ENCODE measurements at places on chromosomes 4 and X.

- no peak for DNase-seq
Observed at GRCh38 chr4:112704991-112705845, 68.3 kb downstream of the LARP7 start.

DNA sequence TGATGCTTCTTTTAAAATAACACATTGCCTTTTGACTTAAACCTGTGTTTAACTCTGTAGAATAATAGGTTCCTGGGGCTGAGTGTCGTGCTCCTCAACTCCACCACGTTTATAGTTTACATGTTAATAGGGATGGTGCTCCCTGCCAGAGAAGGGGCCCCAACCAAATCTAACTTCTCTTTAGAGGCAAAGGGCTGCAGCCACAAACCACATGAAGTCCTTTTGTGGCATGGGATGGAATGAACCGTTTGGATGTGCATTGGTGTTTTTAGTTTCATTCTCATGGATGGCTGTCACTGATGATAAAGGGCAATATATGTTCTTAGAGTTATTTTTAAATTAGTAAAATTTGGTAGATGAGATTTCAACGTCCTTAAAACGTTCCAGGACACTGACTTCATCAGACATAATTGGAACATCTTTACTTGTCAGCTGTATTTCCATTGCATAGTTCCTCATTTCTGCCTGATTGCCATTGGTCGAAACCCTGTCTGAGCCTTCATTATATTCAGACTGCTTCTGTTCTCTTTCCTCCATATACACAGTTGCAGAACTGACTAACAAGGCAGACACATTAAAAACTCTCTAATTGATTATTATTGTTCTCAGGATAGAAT lies 60.4 kb upstream of the HPF1 start:
- no peak for DNase-seq

- DNase-seq: no peak
Observed at GRCh38 chrX:150648296-150648940, 44.8 kb upstream of the MTMR1 start.

DNA sequence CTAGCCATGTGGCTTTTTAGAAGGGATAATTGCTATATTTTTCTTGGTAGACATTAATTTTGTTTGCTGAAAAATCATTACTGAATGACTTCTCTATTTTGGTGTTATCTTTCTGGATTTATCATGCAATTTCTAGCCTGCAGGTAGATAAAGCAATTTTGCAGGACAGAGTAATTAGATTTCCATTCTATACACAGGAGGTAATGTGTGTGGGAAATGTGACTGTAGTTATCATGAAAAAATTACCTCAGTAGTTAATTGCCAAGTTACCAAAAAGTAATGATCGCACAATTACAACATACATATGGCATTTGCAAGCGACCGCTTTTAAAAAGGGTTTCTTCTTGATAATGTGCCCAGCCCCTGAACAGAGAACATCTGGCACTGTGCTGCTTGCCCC lies 66.1 kb downstream of the KIT start:
- DNase-seq: no peak

DNA sequence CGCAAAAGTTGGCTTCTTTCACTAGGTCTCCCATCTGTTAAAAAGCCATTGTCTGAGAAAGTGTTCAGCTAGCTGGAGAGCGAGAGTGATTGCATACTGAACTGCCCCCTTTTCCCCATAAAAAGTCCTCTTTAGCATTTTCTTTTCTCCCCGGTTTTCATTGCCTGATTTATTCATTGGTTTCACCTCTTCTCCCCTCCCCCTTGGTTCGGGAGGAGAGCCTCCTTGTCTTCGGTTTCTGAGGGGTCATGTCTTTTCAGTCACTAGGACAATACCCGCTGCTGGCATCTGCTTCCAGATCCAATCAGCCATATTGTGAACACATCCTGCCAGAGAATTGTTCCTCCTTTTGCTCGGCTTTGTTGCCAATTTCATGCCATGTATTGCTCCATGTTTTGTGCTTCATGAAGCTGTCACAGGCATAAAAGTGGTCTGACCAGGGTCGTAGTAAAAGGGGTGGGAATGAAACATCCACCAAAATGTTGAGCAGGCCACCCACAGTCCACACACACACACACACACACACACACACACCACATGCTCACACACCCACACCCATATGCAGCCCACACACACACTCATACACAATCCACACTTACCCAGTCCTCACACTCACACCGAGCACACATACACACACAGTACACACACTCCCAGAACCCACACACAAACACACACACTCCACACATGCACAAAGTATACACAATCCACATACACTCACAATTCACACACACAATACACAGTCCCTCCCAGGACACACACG lies 136.0 kb downstream of the NKX6-1 start:
- DNase-seq: no peak

GRCh38 chrX:19839770-19840254 lies 47.6 kb downstream of the SH3KBP1 start:
- DNase-seq: no peak

DNA sequence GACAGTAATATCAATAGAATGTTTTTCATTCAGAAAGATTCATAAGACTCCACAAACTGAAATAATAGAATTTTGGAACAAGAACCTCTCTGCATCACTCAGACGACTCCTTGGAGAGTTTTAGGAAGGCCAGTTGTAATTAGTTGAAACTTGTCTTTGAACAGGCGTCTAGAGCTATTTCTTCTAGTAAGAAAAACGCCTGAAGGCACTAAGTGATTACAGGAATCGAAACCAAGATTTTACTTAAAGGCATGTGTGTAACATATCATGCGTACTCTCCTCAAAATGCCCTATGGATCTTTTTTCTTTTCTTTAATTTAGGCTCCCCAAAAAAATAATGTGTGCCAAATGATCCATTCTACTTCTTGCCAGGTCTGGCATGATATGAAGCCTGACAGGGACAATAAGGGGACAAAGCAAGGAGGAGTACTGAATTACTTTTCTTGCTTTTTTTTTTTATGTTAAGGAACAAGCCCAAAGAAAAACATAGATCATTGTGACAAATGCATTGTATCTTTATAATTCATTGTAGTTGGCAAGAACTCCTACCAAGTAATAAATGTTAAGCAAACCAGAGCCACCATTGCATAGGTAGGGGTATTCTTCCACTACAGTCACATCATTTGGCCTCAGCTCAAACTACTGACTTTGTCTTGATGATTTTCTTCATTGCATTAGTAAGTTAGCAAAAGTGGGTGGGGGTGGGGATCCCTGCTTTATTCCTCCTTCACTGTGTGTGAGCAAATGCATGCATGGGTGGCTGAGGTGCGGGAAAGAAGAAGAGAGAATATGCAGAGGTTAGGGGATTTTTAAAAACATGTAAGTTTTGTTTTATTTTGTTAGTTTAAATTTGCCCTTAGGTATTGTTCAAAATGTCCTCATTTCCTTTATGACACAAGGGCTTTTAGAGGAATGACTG lies 79.9 kb upstream of the ATOH1 start:
- DNase-seq: no peak
